ENCODE measurements at places on chromosomes 12 and 14.

DNA sequence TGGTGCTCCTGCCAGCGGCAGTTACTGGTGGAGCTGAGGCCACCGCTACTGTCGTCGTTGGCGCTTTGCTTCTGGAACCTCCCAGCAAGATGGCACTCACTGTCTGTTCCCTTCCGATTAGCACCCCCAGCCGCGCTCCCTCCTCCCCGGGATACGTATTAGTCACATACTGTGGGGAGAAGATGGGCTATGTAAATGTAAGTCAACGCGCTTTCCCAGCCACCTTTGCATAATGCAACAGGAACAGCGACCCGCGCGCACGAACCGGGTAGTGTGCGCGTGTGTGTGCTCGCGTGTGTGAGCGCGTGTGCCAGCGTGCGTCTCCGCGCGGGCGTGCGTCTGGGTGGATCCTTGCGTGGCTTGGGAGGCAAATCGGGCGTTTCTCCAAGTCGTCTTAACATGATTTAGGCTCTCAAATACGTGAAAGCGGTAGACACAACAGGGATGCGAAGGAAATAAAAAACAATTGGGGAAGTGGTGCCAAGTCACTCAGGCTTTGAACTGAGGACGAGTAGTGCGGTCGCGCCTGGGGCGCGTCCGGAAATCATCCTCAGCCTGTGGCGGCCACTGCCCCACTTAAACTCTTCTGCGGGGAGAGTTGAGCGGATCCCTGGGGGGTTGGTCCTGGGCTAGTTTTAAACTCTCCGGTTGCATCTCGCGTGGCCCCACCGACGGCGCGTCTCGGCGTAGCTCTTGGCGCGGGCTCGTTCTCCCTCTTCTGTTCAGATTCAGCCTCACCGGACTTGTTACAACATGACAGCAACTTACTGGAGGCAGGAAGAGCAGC is 1.8 kb downstream of the FLRT2 start:
- DNase-seq: no peak

DNA sequence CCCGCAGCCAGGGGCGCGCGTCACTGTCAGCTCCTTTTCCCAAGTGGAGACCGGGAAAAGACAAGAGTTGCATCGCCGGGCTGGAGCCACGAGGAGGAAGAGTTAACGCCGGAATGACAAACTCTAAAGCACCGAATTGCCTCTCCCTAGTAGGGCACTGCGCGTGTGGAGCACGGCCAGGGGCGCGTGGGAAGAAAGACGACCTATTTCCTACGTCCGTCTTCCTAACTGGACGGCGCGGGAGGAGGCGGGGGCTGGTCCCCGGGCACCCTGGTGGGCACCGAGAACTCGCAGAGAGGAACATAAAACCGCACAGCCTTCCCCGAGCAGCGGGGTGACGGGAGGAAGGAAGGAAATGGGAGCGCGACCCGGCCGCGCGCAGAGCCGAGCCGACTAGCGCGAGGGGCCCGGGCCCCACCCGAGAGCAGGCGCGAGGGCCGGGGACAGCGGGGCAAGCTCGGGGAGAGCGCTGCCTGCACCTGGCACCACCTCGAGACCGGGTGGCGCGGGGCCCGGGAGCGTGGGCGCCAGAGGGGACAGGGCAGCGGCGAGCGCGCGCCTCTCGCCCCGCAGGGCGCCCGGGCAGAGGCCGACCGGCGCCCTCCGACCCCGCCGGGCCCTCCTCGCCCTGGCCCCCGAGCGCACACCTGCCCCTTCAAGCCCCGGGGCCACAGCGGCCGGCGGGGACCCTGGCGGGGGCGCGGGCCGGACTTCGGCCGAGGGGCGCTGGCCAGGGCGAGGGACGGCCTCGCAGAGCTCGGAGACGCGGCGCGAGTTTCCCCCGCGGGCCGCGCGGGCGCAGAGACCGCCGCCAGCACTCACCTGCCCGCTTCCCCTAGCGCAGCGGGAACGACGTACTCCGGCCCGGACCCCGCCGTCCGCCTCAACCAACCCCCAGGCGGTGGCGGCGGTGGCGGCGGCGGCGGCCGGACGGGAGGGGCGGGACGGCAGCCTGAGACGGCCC is at the start of gene SETD3:
Gene SETD3 (minus strand): TSS at position 954 of the 964 bp plus-strand sequence. CDS start 15,054 bp downstream, outside the sequence.
- no peak for DNase-seq

GRCh38 chr12:116539905-116540482 is 19.2 kb upstream of the MAP1LC3B2 start:
- DNase-seq: no peak

DNA sequence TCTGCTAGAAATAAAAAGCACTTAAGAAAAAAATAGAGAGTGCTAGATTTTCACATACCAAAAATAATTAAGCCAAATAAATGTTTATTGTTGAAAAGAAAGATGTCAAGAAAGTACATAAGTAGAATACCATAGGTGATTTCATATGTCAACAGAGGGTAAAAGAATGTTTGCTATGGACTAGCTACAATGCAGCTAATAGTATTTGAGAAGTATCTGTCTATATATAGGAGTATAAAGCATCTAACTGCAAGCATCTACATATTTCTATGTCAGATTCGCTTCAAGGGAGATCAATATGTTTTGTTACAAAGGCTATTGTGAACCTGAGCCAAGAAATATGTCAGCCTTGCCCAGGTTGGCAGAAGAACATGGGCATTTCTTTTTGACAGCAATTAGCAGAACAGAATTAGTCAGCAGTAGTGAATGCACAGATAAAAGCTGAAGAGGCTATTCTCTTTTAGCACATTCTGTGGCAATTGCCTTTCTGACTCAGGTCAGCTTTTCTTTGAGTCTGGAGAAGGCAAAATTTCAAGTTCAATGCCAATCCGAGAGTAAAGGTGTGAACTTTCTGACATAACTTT is 140.1 kb downstream of the ALG10B start:
- DNase-seq: no peak

DNA sequence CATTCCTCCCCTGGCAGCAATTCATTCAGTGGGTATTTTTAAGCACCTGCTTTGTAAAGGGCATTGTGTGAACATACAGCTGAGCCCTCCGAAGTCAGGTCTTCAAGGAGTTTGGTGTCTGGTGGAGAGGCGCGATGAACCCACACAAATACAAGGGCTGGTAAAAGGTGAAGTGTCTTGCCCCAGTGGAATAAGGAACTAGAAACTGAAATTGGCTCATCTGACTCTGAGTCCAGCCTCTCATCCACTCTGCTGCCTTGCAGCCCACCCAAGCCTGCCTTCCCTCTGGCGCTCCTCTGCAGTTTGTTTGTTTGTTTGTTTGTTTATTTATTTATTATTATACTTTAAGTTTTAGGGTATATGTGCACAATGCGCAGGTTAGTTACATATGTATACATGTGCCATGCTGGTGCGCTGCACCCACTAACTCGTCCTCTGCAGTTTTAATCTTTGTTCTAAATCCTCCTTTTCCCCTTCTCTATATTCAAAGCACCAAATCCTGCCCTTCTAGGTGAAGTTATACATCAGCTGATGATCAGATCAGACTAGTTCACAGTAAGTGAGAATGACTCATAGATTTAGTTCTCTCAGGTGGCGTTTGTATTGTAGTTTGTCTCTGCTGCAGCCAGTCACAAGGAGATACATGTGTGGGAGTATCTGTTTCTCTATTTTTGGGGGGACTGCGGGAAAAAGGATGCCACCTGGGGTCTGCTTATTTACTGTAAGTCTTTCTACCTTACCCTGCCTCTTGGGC is 394.5 kb downstream of the APAF1 start:
- DNase-seq: no peak

Data from vagina (tissue), 2 donors.